ENCODE measurements at places on chromosomes 3 and 15. TPM values are rescaled to one million over a fixed set of nuclear protein-coding genes. Genes with fewer than 3 reads are reported as not detected.

- DNase-seq = no peak
These were observed 92.1 kb downstream of the SLC49A4 start for GRCh38 chr3:122886946-122887345.

DNA sequence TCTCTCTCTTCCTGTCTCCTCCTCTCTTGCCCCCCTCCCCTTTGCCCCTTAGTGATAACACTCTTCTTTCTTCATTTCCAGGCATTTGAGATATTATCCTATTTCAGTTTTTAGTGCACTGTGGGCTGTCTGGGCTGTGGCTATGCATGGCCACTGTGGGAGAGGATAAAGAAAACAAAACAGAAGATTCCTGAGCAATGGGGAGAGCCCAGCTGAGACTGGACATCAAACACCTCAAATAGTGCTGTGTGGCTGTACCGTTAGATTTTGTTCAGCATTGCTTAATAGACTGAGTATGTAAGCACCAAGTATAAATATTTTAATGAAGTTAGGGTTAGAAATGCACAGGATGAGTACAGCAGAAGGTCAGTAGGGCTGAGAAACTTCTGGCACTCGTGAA, 7.9 kb upstream of the GBE1 start:
- DNase-seq = no peak

Gene SH2D7
- not detected for total RNA-seq

Gene MRPS11
- 75.6 TPM for total RNA-seq

Gene CAPN3
- 2.3 TPM for total RNA-seq

DNA sequence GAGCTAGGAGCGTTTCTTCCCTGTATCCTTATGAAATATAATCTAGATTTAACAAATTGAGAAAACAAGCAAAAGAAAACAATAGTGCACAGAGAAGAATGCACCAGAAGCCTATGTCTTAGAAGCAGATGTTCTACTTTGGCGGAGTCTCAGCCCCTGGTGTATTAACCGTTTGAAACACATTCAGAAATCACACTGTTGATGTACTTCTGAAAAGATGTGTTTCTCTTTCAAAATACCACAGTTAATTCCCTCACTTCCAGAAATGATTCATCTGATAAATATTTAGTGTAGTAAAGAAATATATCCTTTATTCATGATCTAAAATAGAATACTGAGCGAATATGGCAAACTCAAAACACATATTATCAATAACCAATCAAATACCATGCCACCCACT, 77.7 kb downstream of the CBLB start:
- DNase-seq = no peak

Gene UROC1
- total RNA-seq = not detected

DNA sequence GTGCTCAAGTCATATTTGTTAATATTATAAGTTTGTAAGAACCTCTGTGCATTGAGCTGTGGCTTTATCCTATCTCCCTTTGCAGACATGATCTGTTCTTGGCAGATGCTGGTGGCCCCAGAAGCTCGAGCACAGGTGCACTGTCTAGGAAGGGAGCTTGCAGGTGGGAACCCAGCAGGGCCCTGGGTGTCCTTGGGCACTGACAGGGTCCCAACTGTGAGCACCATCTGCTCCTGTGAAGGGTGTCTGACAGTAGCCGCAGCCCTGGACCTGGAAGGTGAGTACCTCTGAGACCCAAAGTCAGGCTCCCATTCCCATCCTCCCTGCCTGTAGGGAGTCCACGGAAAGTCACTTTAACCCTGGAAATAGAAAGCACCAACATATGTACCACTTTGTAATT, 2.4 kb upstream of the REC114 start:
- DNase-seq = no peak

Gene LYZL4
- not detected for total RNA-seq

Gene TUSC7
- not detected for total RNA-seq
